Tibial artery (tissue), 4 donors: ENCODE measurements at places on chromosomes 16 and 17.
A peak's percentile ranks its signal among the peaks of the same experiment; 100 is the strongest.

- peak; percentile 5 for DNase-seq
These were observed 5.8 kb downstream of the PIK3R6 start for GRCh38 chr17:8861495-8862181.

DNA sequence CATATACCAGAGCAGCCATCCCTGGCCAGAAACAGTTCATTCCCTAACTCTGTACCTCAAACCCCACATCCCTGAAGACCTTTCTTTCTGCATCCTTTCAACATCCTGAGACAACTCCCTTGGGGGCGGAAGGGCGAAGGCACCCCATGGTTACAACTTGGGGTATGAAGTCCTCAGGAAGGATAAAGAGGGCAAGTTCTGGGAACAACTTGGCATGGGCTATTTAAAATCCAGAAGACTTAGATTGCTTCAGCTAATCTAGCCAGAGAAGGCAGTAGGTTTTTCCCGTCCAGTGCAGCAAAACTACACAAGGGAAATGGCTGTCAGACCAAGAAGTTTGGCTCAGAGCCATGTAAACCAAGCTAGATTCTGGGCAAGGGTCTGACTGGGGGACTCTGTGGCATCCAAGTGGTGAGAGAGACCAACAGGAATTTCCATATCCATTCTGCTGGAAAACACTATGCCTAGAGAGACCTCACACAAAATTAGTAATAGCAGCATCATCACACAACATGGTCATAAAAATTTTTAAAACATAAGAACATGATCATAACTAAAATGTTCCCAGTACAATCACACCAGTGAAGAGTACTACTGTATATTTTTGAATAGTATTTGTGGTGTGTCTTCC lies 113.2 kb downstream of the CDYL2 start:
- no peak for DNase-seq

GRCh38 chr17:36195434-36196130 lies 976 bp downstream of the CCL3L1 start:
- DNase-seq, result no peak

- DNase-seq, result peak; percentile 91
These were observed 41.0 kb downstream of the NXPH3 start for GRCh38 chr17:49616601-49617131.

DNA sequence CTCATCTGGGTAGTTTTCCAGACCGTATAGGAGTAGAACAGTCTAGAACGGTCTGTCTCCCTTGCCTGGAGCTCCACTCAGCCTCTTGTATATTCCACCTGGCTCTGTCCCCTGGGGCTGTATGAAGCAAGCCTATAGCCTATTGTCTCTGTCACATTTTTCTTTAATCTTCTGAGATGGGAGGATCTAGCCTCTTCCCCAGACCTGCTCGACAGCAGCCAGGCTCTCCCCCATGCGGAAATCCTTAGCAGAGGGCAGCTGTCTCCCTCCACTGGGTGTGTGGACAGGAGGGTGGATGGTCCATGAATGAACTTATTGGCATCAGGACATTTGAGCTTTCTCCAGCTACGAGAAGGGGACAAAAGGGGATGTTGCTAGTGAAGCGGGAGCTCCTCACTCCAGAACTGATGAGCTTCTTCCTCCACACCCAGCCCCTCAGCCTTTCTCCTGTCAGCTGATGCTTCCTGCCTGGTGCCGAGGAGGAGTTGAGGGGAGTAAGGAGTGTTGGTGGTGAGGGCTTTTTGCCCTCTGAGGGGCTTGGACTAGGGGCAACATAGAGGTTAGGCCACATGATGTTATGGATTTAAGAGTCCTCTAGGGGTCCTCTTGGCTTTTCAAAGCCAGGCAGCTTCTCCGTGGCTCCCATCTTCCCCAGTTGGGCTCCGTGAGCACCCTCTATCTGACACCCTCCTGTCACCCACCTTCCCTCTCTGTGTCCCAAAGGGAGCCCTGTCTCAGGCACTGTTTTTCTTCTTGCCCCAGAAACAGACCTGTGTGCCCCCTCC lies 28.0 kb downstream of the ARHGAP23 start:
- no peak for DNase-seq

GRCh38 chr16:53142823-53143568 lies 88.2 kb downstream of the CHD9 start:
- no peak for DNase-seq

GRCh38 chr16:88868974-88869672 lies 2.7 kb upstream of the PABPN1L start:
- no peak for DNase-seq

- no peak for DNase-seq
These were observed 11.1 kb upstream of the SLC5A11 start for GRCh38 chr16:24834459-24835335.

GRCh38 chr16:53713403-53714204 lies 9.6 kb downstream of the FTO start:
- no peak for DNase-seq

DNA sequence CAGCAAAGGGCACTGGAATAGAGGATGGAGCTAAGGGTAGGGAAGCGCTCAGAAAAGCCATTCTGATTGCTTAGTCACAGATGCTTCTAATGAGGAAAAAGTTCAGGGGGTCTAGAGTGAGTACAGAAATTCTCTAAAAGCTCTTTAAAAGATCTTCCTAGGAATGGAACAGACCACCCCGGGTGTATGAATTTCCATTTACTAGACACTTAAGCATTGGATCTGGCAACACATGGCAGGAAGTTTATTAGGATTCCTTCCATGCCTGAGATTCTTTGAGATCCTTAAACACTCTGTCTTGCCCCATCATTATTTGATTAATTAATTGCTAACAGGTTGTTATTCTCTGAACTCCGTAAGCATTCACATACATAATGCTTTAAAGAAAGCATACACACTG lies 8.5 kb downstream of the KRTAP9-7 start:
- DNase-seq, result no peak
